ENCODE measurements at places on chromosomes 1 and 21.

GRCh38 chr1:94118013-94118412, 2.9 kb downstream of the ABCA4 start:
- DNase-seq = no peak

- DNase-seq = no peak
Measured at GRCh38 chr1:47561523-47562007, 123.7 kb downstream of the FOXD2 start.

DNA sequence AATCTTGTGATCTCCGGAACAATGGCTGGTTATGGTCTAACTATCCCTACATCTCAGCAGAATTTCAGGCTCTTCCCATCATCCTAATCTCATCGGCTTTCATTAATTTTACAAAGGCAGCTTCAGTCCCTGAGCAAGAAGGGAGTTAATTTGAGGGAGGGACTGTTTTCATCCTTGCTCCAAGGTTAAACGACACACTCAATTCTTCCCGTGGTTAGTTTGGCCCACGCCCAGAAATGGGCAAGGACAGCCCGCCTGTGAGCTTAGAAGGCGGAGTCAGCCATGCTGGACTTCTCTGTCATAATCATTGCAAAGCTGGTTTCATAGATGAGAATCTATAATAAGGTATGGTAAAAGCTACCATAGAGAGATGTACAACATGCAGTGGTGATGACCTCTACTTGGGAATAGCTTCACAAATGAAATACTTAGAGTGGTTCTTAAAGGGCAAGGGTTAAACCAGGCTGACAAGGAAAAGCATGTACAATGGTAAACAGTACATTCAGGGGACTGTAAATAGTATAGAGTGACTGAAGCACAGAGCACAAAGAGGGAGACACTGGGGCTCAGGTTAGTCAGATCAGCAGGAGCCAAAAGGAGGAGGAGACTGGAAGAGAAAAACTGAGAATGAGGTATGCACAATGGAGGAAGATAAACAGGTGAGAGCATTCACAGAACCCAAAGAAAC, 108.8 kb downstream of the SMYD3 start:
- no peak for DNase-seq

DNA sequence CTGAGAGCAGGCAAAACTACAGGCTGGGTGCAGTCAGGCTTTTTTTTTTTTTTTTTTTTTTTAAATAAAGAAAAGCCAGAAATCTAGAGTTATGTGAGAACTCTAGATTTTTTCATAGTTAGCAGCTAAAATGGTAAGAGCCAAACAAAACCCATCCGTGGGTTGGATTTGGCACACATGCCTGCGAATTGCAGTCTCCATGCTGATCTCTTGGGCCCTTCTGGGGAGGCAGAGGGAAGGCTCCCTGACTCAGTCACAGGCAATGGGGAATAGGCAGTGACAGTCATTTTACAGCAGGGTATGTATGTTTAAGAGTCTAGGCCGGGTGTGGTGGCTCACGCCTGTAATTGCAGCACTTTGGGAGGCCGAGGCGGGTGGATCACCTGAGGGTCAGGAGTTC, 2.6 kb downstream of the TXLNA start:
- no peak for DNase-seq

- DNase-seq = no peak
Measured at GRCh38 chr1:219444474-219444873, 168.4 kb downstream of the ZC3H11B start.

DNA sequence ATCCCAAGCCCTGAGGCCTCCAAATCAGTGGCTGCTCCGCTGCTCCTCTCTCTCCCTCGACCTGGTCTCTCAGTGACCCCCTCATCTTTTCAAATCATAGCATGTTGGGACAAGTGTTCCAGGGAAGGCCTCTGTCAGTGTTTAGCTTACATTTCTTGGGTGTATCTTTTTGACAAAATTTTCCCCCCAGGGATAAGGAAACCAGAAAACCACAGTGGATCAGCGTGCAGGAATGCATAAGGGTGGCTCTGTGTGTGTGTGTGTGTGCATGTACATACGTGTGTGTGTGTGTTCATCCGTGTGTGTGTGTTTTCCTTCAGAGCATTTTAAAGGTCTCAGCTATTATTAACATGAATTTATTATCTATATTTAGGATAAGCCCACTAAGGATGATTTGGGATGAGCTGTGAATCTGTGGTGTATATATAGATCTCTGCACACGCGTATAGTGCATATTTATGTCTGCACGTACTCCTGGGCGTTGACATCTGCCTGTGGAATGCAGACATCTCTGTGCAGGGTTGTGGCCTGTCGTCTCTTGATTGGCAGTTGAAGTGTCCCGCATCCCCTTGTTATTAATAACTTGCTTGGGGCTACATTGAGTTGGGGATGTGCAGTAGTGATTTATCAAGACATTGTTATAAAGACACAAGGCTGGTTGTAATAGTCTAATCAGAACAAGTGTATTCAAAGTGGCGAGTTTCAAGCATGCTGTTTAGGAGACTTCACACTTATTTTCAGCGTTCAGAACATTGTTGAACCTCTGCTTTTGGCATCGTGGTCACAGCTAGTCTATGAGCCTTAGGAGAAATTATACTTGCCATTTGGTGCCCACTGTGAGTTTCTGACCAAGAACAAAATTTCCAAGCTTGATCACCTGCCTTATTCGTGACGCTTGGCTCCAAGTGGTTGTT, 55.6 kb downstream of the GALNT2 start:
- DNase-seq = no peak

GRCh38 chr1:206578068-206578977, 33.9 kb downstream of the EIF2D start:
- DNase-seq = peak; percentile 17

DNA sequence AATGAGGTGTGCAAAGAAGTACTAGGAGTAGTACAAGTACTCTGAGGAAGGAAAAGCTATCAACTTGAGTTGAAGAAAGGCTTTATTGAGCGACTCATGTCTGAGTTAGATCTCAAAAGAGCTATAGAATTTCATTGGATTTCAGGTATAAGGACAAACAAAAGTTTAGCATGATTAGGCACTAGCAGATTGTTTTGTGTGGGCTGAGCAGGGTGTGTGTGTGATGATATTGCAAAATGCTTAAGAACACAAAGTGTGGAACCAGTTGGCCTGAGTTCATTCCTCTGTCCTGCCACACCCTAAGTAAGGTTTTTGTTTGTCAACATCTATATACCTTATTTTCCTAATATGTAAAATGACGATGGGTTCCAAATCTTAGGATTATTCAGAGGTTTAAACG, 158.9 kb downstream of the KCNK2 start:
- DNase-seq = no peak

DNA sequence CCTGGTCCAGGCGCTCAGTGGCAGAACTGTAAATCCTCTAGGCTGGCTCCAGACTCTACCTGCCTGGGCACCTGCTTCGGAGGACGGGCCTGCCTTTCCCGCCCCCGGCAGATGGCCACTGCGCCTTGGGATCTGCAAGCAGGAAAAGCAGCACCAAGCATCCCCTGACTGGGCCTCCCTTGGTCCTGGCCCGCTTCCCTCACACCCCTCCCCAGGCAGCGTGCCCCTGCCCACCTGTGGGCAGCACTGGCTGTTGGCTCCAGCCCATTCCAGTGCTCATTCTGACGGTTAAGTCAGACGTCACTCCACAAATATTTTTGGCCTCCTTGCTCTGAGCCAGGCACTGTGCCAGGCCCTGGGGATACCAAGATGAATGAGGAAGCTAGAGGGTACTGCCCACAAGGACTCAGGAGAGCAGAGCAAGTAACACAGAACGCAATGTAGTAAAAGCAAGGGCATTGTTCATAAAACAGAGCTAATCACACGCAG, 22.0 kb upstream of the BLACAT1 start:
- DNase-seq = no peak

GRCh38 chr1:53686091-53686964, 52.6 kb downstream of the GLIS1 start:
- DNase-seq = peak; percentile 40

DNA sequence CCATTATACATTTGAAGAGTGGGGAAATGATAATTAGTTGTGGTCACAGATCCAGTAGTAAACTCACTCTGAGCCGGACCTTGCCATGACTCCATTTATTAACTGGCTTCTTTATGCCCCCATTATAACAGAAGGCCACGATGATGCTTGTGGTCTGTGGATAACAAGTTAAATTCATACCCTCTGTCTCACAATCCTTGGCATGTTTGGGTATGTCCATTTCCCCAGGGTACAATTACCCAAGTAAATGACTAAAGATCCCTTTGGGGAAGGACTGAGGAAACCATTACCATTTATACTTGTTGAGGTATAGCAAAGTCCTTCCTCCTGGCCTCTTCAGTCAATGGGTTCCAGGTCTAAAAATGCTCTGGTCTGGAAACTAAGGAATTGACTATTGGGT, 7.3 kb upstream of the USP1 start:
- DNase-seq = no peak

DNA sequence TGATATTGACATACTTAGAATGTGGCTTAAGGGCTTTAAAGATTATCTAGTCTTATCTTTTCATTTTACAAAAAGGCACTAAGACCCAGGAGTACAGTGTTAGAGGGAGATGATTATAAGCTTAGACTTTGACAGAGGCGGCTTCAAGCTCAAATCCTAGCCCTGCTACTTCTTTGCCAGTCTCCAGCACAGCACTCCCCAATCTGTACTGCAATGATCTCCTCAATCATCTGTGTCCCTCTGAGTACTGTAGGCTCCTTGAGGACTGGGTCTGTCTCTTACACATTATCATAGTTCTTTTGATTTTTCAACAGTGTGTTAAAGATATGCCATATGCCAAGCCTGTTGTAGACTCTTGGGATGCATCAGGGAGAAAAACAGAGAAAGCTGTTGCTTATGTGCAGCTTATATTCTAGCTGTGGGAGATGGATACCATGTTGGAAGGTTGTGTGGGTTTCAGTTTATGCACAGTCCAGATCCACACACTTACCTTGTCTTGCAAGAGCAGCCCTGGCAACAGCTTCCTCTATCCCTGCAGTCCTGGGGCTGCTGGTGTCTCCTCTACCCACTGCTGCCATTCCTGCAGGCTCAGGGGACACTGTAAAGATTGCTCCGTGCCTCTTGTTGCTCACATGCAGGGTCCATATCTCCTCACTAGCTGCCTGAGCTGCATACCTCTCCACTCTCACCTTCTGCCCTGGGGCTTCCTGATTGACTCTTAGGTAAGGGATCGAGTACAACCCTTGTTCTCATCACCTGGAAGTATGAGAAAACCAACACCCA, 103.9 kb upstream of the TSPAN2 start:
- no peak for DNase-seq

DNA sequence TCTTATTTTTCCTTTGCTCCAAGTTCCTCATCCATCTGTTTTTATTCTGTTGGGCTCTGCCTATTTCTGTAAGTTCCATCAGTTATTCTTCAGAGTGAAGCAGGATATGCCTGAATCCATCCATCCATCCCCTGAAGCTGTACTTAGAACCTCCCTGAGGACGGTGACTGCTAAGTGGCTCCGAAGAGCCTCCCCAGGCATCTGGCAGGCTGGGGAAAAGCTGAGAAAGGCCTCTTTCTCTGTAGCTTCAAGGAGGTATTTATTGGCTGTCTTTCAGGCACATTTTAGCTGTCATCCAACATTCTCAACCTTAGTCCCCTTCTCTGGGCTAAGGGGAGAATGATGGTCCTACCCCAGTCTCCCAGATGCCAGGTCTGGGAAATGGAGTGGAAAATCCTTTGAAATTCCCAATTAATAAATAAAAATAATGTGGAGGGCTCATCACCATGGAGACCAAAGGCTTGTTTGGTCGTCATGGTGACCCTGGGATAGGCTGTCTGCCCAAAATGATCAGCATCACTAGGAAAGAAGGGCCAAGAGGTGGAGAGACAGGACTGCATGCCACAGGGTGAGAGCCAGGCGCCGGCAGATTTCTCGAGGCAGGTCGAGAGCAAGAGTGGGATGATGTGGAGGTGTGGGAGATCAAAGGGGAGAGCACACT, 82.0 kb downstream of the UBIAD1 start:
- DNase-seq = peak; percentile 75

DNA sequence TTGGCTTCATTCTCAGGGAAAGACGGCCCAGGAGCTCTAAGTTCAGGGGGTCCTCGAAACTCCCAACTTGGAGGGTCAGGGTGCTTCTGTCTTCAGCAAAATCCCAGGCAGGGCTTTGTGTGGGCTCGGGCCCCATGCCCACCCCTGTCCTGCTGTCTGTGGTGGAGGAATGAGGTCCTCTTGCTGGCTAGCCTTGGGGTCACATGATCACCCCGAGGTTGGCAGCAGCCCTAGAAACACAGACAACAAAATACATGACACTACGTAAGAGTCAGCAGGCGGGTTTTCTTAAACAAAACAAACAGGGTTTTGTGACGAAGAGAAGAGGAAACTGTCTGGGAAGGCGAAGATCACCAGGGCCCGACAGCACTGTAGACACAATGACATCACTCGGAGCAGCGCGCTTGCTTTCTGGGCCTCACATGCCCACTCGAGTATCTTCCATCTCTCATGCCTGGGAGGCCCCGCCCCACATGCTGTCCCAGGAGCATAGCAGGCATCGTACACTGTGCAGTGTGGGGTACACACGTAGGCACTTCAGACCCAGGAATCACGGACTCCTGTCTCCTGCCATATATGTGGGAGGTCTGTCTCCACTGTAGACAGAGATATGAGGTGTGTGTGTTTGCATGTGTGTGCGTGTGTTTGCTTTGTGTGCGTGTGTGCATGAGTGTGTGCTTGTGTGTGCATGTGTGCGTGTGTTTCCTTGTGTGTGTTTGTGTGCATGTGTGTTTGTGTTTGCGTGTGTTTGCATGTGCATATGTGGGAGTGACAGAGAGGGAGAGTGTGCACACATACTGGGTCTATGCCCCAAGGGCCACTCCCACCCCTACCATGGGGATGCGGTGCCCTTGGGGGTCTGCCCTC, 94.7 kb downstream of the SIK1 start:
- DNase-seq = no peak

- no peak for DNase-seq
Measured at GRCh38 chr1:161099090-161099802, 1.1 kb downstream of the KLHDC9 start.

DNA sequence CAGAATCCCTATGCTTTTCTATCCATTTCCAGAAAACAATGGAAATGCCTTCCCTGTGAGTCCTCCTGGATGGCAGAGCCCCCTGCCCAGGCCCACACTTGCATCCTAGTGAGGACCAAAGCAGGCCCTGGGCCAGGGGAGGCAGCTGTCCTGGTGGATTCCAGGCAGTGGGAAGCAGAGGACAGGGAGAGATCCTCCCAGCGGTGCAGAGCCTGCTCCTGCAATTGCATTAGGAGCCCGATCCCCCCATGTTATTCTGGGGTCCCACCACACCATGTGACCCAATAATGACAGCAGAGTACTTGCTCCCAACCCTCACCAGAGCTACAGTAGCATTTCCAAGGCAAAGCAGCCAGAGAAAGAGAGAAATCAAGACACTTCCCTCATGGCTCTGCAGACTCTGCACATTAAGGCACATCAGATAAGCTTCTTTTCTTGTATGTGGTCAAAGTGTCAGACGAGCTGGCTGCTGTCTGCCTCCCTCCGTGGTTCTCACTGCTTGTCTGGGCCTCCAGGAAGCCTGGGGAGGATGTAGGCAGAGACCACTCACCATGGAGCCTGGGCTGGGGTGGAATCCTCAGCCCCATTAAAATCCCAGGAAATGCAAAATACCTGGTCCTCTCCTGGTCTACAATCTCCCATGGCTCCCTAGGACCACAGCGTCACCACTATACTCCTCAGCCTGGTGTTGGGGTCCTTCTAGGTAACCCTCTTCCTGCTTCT, 54.9 kb upstream of the RUNX3 start:
- no peak for DNase-seq

- DNase-seq = no peak
Measured at GRCh38 chr1:109208394-109208793, 5.3 kb upstream of the SARS1 start.
